ENCODE measurements at places on chromosomes 4 and X.
A peak's percentile ranks its signal among the peaks of the same experiment; 100 is the strongest.

GRCh38 chr4:48041535-48042137 lies 25.1 kb downstream of the NIPAL1 start:
- no peak for DNase-seq

GRCh38 chr4:138959097-138959815 lies 56.3 kb upstream of the NOCT start:
- no peak for DNase-seq

- DNase-seq, result no peak
Observed at GRCh38 chrX:17546356-17546755, 171.4 kb downstream of the NHS start.

DNA sequence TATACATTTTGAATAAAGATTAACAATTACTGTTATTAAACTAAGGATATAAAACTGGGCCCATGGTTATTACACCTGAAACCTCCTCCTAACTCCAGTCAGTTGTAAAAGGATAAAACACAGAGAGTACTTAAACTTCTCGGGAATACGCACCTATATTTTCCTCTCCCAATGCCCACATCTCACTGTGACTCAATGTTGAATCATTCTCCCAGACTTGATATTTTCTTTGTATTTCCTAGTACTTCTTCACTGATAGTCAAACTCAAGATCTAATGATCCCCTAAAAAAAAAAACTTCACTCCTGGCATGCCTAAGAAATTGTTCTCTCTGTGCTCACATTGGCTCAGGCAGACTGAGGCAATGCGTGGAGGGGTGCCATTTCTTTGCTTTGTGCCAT lies 212.5 kb upstream of the DKK2 start:
- DNase-seq, result no peak

GRCh38 chr4:39714166-39714565 lies 16.2 kb downstream of the UBE2K start:
- no peak for DNase-seq

DNA sequence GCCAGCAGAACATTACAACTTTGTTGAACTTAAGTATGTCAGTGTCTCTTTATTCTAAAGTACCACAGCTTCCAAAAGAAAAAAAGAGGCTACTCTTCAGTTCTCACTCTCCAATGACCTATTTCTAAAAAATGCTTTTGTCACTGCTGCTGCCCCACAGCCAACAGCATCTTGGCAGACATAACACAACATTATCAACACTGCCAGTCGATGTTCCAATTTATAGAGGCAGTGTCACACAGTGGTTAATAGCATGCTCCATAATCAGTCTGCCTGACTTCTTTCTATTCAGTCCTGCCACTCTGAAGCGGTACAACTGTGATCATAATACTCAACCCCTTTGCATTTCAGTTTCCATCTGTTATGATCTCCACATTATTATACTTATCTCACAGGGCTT lies 69.2 kb downstream of the PLS3 start:
- no peak for DNase-seq

- DNase-seq, result peak; percentile 5
Observed at GRCh38 chrX:149504226-149504914, 736 bp downstream of the IDS start.

DNA sequence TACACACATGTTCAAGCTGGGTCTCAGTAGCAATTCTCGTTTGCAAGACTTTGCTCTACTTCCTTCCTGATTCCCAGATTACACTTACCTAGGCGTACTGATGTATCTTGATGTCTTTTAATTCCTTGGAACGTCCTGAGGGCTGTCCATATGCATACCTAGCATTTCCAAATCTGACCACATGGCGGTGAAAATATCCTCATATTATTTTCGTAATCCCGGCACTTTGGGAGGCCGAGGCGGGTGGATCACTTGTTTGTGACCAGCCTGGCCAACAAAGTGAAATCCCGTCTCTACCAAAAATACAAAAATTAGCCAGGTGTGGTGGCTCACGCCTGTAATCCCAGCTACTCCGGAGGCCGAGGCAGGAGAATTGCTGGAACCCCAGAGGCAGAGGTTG lies 1786.3 kb upstream of the TENM3 start:
- DNase-seq, result no peak

DNA sequence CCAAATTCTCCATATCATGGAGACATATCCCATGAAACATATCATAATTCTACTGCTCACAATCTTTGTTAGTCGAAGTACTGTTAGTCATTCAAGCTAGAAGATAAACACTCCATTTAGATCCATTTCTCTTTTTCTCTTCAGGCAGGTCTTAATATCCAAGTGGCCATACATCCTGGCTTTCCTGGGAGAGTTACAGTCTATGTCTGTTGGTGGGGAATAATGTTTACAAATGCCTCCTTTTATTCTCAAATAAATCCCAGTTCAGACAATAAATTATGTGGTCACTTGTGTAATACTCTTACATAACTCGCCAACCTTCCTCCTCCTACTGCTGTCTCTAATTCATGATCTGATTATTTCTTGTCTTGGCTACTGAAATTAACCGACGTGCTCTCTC lies 82.1 kb downstream of the VCX3B start:
- DNase-seq, result no peak

DNA sequence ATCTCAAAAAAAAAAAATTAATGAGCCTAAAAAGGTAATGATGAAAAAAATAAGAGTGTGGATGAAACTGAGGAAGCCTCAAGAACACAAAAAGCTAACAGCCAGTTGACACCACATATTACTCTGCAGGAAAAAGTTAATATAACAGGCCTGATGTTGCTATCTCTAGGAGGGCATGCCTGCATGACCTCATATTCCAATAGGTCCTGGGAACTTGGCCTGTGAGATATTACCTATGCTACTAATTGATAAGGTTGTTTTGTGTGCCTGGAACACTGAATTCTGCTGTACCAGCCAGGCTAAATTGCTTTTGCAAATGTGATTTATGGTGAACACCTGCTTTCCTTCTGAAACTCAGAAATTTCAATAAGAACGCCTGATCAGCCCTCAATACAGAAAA lies 15.9 kb downstream of the SLC9A7 start:
- no peak for DNase-seq

DNA sequence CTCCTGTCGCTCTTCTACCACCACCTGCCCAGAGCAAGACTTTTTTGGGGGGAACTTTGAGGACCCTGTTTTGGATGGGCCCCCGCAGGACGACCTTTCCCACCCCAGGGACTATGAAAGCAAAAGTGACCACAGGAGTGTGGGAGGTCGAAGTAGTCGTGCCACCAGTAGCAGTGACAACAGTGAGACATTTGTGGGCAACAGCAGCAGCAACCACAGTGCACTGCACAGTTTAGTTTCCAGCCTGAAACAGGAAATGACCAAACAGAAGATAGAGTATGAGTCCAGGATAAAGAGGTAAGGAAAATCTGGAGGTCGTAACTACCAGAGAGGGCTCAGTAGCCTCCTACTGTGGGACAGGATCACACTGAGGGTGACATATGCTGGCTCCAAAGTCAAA lies 364.5 kb downstream of the MAPK10 start:
- no peak for DNase-seq

DNA sequence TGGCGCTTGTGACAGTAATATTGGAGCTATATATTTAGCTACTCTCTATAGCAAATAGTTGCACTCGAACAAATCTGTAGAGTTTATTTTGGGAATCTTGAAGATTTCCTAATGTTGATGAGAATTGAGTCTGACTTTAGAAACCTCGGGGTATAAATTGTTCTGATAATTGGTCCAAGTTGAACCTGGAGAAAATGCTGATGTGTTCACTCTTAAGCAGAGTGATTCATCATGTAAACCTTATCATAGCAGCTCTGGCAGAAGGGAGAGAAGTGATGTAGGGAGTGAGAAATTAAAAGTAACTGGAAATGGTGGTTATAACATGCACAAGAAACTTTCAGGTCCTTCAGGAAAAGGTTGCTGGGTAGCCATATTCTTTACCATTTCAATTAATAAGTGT lies 16.4 kb upstream of the SLC4A4 start:
- no peak for DNase-seq

GRCh38 chrX:41198410-41198809 lies 113.2 kb downstream of the USP9X start:
- no peak for DNase-seq

- no peak for DNase-seq
Observed at GRCh38 chrX:104833401-104833800, 267.4 kb downstream of the IL1RAPL2 start.

- no peak for DNase-seq
Observed at GRCh38 chr4:18850867-18851266, 829.3 kb upstream of the LCORL start.

GRCh38 chr4:6768539-6768905 lies 14.0 kb upstream of the KIAA0232 start:
- no peak for DNase-seq
